Endodermal cell (in vitro differentiated cells): ENCODE measurements at places on chromosomes 13 and 19. TPM values are rescaled to one million over a fixed set of nuclear protein-coding genes. Genes with fewer than 3 reads are reported as not detected.
A peak's percentile ranks its signal among the peaks of the same experiment; 100 is the strongest.

LRRC4B gene
- total RNA-seq, result 5.4 to 7.0 TPM (median 6.7 TPM) in 3 replicates

TNNI3 gene
- 9.2 and 9.8 TPM in 2 replicates for total RNA-seq

HRC gene
- 2.9 to 3.9 TPM (median 3.5 TPM) in 3 replicates for total RNA-seq

DNA sequence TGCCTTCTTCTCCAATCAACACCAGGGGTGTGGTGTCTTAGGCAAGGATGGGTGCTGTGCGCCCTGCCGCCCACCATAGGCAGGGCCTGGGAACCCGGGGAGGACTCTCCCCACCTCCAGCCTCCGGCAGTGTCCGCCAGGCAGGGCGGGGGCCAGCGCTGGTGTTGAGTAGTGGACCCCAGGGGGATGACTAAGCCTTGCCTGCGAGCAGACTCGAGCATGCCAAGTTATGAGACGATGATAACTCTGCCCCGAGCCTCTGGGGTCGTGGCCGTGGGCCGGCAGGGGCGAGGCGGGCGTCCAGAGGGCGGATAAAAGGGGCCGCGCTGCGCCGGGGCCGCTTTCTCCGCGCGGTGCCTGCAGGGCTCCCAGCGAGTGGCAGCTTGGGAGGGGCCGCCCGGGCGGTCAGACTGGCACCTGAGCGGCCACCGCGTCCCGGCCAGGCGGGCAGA is at the start of gene MEDAG:
MEDAG (plus strand) TSS at position 340 of the 452 bp plus-strand sequence. CDS start 245 bp downstream, outside the sequence.
- peaks cover 73% of the 10 kb centered on the region for H3K27me3 ChIP-seq
- H3K4me3 ChIP-seq, result no peak within 1 kb of the TSS
- no peaks in the 10 kb centered on the region for H3K4me1 ChIP-seq
- no peak within 1 kb of the TSS for H3K27ac ChIP-seq
- no peak for DNase-seq

DNA sequence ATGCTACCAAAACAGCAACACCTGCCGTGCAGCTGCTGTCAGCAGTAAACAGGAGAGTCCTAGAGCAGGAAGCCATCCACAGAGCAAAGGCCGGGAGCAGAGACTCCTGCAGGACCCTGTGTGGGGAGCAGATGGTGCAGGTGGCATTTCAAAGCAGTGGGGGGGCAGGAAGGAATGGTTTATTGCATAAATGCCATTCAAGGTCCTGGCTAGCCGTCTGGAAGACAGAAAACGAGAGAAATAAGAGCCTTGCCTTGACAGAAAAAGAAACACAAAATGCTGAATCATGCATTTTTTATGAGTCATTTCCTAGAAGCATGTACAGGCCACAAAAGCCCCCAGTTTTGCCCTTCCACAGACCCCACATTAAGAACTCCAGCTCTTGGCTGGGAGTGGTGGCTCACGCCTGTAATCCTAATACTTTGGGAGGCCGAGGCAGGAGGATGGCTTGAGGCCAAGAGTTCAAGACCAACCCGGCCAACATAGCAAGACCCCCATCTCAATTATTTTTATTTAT is 5.4 kb downstream of the RSPH6A start:
- DNase-seq, result peak; percentile 71
- no peaks in the 10 kb centered on the region for H3K27me3 ChIP-seq
- no peaks in the 10 kb centered on the region for H3K4me1 ChIP-seq
- no peak overlapping the region for H3K4me3 ChIP-seq

DNA sequence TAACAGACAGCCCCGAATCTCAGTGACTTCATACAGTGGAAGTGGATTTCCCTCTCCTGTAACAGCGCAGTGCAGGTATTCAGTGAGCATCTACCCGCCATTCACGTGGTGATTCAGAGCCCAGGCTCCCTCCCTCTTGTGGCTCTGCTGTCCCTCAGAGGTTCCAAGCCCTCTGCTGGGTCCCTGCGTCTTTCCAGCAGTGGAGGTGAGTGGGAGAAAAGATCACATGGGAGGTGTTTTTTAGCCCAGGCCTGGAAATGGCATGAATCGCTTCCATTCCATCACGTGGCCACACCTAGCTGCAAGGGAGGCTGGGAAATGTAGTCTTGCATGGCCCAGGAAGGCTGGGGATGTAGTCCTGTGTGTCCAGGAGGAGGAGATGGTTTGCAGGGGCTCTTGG is 61.4 kb downstream of the DPF1 start:
- no peak overlapping the region for H3K4me3 ChIP-seq
- DNase-seq, result no peak
- H3K36me3 ChIP-seq, result peaks cover 15% of the 10 kb centered on the region
- no peaks in the 10 kb centered on the region for H3K4me1 ChIP-seq
